ENCODE measurements at places on chromosomes 5 and 9. TPM values are rescaled to one million over a fixed set of nuclear protein-coding genes. Genes with fewer than 3 reads are reported as not detected.

GRCh38 chr5:179906795-179907555 lies 722 bp downstream of the TBC1D9B start:
- H3K4me1 ChIP-seq, result peaks cover 13% of the 10 kb centered on the region
- H3K27me3 ChIP-seq, result no peaks in the 10 kb centered on the region
- peak overlapping the region; percentile 56 for H3K4me3 ChIP-seq
- H3K27ac ChIP-seq, result no peak overlapping the region

DNA sequence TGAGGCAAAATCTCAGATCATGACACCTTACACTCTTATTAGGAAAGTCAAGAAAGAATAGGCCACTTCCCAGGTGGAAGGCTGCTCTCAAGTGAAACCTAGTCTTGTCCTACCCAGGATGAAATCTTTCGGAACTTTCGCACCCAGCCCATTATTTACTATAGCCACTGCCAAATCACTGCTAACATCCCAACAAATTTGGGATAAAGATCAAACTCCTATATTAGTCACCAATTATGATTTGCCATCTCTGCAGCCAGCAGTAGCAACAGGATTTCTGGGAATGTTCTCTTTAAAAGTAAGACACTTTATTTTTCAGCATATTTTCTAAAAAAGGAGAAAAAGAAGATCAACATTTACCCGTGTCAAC lies 224.6 kb downstream of the GAS1 start:
- no peak for DNase-seq
- no peak overlapping the region for H3K4me3 ChIP-seq
- H3K27ac ChIP-seq, result no peak overlapping the region
- H3K36me3 ChIP-seq, result no peaks in the 10 kb centered on the region

The GLIPR2 gene
- 13.7 TPM for total RNA-seq

GRCh38 chr9:128626181-128626580 lies 30.5 kb downstream of the DYNC2I2 start:
- H3K4me3 ChIP-seq, result no peak overlapping the region
- no peaks in the 10 kb centered on the region for H3K4me1 ChIP-seq
- H3K27ac ChIP-seq, result no peak overlapping the region
- no peaks in the 10 kb centered on the region for H3K27me3 ChIP-seq
- no peaks in the 10 kb centered on the region for H3K36me3 ChIP-seq

The TMEM252 gene
- total RNA-seq, result not detected

DNA sequence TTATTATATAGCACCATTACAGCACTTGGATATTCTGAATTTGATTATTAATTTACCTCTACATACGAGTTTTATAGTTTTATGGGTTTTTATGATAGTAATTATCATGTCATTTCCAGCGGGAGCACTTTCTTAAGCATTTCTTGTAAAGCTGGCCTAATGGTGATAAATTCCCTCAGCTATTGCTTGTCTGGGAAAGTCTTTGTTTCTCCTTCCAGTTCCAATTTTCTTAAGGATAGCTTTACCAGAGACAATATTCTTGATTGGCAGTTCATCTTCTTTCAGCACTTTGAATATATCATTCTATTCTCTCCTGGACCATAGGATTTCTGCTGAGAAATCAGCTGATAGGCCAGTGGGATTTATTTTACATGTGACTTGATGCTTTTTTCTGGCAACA lies 505.4 kb downstream of the TMEM232 start:
- H3K27me3 ChIP-seq, result no peaks in the 10 kb centered on the region
- H3K4me1 ChIP-seq, result no peaks in the 10 kb centered on the region
- H3K4me3 ChIP-seq, result no peak overlapping the region
- H3K27ac ChIP-seq, result no peak overlapping the region

DNA sequence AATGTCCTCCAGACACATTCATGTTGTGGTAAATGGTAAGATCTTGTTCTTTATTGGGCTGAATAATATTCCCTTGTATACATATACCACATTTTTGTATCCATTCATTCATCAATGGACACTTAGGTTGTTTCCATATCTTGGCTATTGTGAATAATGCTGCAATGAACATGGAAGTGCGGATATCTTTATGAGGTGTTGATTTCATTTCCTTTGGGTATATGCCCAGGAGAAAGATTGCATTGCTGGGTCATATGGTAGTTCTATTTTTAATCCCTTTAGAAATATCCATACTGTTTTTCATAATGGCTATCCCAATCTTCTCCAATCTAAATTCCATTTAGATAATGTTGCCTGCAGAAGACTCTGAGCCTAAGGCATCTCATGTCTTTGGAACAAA lies 78.0 kb upstream of the TNC start:
- DNase-seq, result no peak
- H3K27ac ChIP-seq, result no peak overlapping the region
- no peaks in the 10 kb centered on the region for H3K36me3 ChIP-seq
- peaks cover 15% of the 10 kb centered on the region for H3K4me1 ChIP-seq
- no peaks in the 10 kb centered on the region for H3K27me3 ChIP-seq
- no peak overlapping the region for H3K4me3 ChIP-seq

DNA sequence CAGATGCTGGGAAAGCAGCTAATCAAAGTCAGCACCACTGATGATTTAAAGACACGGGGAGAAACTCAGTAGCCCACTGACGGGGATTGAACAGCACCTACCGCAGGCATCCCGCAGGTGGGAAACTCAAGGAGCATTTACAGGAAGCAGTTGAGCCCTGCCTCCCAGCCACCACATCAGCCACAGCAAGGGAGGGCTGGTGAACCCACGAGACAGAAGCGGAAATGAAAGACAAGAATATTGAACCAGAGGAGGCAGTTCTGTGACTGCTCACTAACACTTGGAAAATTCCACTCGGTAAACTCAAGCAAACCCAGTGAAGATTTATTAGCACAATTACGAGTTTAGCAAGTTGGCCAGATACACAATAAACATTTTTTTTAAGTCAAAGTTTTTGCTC lies 10.6 kb upstream of the FAM163B start:
- no peak overlapping the region for H3K27ac ChIP-seq
- no peak overlapping the region for H3K4me3 ChIP-seq
- peak; percentile 56 for DNase-seq
- no peaks in the 10 kb centered on the region for H3K36me3 ChIP-seq

The JMY gene
- total RNA-seq, result 20.4 TPM

All from B cell (primary cell).